Vagina (tissue), 2 donors: ENCODE measurements at places on chromosomes 6 and 20.

DNA sequence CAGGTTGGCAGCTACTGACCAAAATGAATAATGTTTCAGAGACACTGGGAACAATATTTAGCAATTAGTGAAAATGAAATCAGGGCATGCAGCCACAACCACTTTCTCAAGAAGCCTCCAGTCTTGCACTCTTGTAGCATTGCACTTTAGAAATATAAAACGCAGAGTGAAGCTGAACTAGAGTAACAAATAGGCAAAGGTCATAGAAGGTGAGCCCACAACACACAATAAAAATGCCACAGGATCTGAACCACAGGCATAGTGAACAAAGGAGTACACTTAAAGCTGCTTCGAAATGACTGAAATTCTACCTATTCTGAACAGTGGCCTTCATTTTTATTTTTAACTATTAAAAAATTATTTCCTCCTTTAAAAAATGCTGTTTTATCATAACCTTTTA, 25.0 kb downstream of the DDO start:
- no peak for DNase-seq

- no peak for DNase-seq
Measured at GRCh38 chr20:58577871-58578598, 62.8 kb upstream of the APCDD1L start.

DNA sequence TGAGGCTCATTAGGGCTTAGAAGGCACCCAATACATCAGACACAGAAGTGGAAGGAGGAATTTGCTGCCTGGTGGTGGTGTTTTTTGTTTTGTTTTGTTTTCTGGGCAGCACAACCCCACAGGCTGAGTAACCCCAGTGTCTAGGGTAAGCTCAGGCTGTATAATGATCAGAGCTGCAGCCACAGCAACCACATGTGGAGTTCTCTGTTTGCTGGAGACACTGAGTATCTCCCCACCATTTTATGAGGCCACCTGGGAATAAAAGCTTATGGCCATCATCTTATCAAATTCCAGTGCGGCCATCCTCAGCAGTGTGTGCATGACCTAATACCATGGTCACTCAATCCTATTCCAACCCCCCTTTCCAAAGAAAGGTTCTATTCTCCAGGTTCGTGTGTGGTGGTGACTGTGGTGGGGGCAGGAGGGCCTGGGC, 3.4 kb upstream of the DLL1 start:
- DNase-seq = no peak

- DNase-seq = no peak
Measured at GRCh38 chr6:31918069-31918720, 9.3 kb upstream of the C2 start.

- DNase-seq = no peak
Measured at GRCh38 chr6:10745116-10745515, 2.5 kb upstream of the TMEM14B start.

- DNase-seq = no peak
Measured at GRCh38 chr6:33768644-33769120, 20.2 kb downstream of the LEMD2 start.

DNA sequence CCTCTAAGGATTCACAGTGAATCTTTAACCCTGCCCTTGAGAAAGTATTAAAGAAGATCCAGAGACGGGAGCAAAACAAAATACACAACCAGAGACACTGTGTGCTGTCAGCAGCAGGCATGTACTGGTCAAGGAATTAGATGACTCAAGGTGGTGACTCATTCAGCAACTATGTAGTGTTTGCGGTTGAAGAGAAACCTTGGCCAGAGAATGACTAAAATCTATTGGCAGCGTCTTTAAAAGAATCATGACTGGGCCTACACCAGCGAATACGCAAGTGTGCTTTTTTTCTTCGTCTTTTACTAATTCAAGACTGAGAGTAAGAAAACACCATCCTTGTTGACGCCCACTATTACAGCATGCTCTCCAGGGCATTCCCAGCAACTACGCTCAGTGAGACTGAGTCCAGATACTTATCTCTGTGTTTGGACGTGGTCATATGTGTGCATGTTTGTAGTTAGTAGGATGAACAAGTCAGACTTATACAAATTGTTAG, 72.4 kb upstream of the BACH2 start:
- DNase-seq = peak; percentile 98

DNA sequence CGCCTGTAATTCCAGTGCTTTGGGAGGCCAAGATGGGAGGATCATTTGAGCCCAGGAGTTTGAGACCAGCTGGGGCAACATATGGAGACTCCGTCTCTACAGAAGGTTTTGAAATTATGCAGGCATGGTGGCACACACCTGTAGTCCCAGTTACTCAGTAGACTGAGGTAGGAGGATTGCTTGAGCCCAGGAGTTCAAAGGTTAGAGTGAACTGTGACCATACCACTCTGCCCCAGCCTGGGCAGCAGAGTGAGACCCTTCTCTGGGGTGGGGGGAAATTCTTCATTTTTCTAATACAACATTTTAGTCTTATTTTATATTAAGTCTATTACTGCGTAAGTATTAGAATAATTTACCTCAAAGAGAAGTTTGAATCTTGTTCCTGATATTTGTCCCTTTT, 20.1 kb upstream of the SUMO4 start:
- DNase-seq = no peak

GRCh38 chr6:117396228-117396627, 29.5 kb downstream of the ROS1 start:
- DNase-seq = no peak

DNA sequence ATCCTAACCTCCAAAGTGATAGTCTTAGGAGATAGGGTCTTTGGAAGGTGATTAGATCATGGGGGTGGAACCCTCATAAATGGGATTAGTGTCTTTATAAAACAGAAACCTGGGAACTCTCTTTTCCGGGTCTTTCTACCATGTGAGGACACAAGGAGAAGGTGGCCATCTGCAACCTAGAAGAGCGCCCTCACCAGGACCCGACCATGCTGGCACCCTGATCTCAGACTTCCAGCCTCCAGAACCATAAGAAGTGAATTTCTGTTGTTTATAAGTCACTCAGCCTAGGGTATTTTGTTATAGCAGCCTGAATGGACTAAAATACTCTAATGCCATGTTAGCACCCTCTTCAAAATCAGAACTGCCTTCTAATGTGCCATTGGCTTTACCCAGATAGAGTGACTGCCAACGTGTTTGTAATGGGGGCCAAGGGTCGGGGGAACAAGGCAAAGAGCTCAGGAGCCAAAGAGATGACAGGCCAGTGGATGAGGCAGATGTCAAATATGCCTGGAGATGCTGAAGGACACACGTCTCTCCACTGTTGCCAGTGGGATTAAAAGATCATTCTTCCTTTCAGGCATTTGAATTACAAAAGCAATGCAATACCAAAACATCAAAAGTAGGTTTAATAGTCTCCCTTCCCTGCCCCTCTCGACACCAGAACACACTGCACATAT, 21.0 kb downstream of the TUBB2B start:
- no peak for DNase-seq

GRCh38 chr6:118746145-118746824, 94.9 kb upstream of the CEP85L start:
- peak; percentile 75 for DNase-seq

GRCh38 chr6:130863415-130864230, 36.4 kb downstream of the SMLR1 start:
- no peak for DNase-seq

DNA sequence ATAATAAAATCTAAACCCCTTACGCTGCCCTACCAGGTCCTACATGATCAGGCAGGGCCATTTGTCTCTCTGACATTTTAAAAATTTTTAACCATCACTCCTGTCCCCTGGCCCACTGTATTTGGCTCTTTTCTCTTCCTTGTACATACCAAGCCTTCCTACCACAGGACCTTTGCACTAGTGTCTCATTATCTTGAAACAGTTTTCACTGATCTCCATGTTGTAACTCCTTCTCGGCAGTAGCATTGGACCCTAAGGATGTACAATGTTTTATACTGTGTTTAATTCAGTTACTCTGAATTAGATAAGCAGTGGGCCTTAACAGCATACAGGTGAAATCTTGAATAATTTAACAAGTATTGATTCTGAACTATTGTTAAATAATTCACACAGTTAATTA, 330.7 kb downstream of the UTRN start:
- DNase-seq = no peak

DNA sequence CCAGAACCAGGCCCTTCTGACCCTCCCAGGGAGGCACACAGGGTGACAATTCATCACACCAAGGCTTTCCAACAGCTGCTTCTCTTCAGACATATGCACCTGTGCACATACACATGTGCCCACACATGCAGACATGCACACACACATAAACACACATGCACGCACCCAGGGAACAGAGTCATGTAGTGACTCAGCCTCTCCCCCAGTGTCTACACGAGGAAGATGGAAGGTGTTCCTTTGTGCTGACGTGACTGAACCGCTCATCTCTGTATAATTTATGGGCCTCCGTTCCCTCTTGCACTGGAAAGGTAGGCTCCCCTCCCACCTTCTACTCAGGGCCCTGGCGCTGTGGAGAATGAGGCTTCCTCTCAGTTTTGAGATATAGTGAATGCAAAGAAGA, 23.8 kb upstream of the PLEKHG1 start:
- DNase-seq = no peak

DNA sequence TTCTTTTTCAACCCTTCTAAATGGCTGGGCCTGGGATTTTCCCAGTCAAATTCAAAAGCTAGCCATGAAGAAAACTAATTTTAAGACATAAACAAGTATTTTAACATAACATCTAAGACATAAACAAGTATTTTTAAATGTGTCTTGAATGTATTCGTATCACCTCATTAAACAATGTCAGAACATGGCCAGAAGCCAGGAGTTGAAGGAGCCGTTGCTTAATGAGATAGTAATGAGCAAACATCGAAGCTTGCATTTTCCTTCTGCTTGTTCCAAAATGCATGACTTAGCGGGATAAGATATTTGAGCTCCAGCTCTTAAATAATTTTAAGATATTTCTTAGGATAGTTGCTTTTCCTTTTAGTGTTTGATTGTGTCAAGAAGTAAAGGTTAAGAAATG, 4.2 kb upstream of the RNF182 start:
- DNase-seq = no peak

GRCh38 chr6:42762426-42762859, 16.5 kb upstream of the TBCC start:
- DNase-seq = no peak

DNA sequence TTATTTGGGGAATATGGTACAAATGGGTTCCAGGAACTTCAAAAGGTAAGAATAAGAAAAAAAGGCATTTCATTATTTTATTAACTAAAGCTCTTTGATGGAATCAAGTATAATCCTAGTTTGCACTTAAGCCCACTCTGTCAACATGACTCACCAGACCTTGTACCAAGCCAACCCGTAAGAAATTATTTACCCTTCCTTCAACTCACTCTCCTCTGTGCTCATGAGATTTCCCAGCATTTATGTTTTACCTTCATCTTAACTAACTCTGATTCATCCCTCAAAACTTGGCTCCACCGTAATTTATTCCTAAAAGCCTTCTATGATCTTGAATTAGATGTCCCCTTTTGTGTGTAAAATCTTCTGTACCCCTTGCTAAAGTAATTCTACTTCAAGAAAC, 308.7 kb downstream of the PKHD1 start:
- DNase-seq = no peak

DNA sequence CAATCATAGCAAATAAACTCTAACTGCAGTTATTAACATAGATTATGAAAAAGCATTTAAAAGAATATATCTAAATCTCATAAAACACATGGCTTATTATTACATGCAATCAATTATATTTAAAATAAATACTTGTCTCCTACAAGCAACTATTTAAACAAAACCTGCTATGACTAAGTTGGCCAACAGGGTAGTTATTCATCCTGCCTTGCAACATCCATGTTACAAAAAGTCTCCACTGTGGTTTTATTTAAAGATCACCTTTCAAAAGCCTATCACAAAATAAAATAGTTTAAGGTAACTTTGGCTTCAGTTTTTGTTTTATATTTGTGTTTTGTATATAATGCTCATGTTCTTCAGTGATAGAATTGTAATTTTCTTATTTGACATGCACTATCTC, 1127.0 kb upstream of the MAP3K7 start:
- DNase-seq = no peak
